NCI-H1930 (cell line): ENCODE measurements at places on chromosomes 7 and 10.

GRCh38 chr10:44065788-44066526 is 318.9 kb downstream of the CXCL12 start:
- no peak for DNase-seq

GRCh38 chr7:33195264-33195663 is 65.9 kb downstream of the BBS9 start:
- no peak for DNase-seq

DNA sequence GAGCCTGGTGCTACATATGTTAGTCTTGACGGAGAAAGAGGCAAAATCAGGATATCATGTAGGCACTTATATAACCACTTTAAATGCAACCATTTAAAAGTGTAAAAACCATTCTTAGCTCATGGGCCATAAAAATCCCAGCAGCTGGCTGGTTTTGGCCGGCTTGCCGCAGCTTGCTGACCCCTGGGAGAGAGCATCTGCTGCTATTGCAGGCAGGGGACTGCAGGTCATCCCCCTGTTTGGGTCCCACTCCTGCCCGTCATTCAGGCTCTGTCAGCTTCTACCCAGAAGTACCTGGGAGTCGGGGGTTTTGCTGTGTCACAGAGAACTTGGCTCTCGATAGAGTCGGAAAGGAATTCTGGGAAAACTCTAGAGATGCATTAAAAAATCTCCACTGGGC is 187.4 kb downstream of the CUX1 start:
- no peak for DNase-seq

DNA sequence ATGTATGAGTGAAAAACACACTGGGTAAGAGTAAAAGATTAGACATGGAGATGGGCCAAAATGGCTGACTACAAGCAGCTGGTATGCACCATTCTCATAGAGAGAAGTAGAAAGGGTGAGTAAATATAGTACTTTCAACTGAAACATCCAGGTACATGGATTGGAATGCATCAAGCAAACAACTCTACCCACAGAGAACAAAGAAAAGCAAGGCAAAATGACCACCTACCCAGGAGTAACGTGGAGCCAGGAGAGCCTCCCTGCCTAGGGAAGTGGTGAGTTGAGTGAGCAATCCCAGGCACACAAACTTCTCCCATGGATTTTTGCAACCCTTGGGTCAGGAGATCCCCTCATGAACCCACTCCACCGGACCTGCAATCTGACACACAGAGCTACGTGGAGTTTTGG is 212.8 kb downstream of the PTN start:
- no peak for DNase-seq

- DNase-seq = no peak
Measured at GRCh38 chr10:30434273-30435072, 489 bp downstream of the MAP3K8 start.

GRCh38 chr7:137670222-137671064 is 176.3 kb downstream of the DGKI start:
- no peak for DNase-seq

DNA sequence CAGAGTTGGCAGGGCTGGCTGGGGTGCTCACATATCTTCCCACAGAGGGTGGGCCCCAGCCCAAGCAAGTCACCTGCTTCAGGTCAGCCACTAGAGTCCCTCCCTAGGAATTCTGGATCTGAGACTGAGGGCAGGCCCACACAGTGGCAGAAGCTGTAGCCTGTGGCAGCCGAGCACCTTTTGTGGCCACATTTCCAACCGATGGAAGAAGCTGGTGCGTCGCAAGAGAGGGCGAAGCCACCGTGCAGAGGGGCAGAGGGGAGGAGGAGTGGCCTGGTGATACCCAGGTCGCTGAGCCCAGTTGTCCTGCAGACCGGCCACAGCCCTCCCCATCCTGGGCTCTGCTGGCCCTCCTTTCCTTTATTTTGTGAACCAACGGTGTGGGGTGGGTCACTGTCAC is 5.3 kb downstream of the POLM start:
- DNase-seq = no peak

DNA sequence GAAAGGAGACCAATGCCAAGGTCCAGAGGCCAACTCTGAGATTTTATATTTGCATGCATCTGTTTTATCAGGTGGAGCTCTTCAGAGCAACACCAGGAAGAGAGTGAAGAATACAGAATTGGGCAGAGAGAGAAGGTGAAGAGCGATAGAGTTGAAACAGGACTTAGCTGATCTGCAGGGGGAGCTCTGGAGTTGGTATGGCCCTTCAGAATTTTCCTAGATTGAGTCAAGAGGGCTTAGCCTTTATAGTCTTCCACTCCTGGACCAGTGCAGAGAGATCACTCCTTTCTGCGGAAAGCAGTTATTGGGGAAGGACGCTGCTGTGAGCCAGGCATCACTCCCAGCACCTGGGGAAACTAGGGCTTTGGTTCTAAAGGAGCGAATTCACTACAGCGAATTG is 105.0 kb upstream of the DGKB start:
- DNase-seq = no peak

DNA sequence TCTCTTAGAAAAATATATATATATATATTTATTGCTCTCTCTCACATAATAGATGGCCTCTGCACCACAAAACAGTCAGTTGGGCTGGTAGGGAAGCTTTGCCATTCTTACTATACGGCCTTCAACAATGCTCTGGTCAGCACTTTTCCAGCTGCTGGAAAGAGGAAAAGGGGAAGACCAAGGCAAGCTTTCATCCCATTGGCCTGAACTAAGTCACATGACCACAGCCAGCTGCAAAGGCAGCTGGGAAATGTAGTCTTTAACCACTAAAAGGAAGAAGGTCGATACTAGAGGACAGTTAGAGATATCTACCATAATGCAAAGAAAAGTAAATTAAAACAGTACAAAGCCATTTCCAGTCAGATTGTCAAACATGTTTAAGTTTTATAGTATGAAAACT is 58.4 kb upstream of the MACROH2A2 start:
- peak; percentile 7 for DNase-seq

- DNase-seq = no peak
Measured at GRCh38 chr7:99036546-99037111, 107.3 kb downstream of the SMURF1 start.

- no peak for DNase-seq
Measured at GRCh38 chr10:99854860-99855259, 72.4 kb downstream of the ABCC2 start.

DNA sequence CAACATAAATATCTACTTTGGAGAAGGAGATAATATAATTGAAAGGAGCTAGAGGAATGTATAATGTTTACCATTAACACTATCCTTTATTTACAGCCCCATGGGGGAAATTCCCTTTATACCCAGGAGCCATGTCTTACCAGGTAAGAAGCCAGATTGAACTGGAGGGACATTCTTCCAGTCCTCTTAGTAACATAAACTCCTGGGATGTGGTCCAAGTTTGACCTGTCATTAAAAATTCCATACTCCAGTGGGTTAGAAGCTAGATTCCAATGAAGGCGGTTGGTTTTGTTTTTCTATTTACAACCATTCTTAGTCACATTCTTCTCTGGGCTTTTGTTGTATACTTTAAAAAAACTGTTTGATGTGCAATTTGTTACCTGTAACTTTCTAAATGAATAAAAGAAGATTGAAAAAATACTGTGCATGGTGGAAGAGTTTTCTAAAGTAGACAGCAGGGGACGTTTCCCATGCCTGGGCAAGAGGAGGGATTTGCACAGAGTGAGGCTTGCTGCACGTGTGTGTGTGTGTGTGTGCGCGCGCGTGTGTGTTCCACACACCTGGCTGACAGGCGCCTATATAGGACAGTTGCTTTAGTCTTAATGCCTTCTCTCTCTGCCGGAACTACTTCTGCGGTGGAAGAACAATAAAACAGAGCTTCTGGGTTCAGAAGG is 2.0 kb downstream of the PLCE1 start:
- DNase-seq = no peak

- DNase-seq = no peak
Measured at GRCh38 chr7:106127984-106128780, 16.1 kb upstream of the SYPL1 start.

- DNase-seq = no peak
Measured at GRCh38 chr7:138663725-138664710, 37.1 kb downstream of the SVOPL start.

- no peak for DNase-seq
Measured at GRCh38 chr7:70720191-70720873, 411.6 kb upstream of the GALNT17 start.
